Stimulated activated CD4-positive, alpha-beta T cell treated with anti-CD3 and anti-CD28 coated beads, Interleukin-15, amount 100 ng/mL, for 24 hours (primary cell): ENCODE measurements at places on chromosomes 7 and 10.

DNA sequence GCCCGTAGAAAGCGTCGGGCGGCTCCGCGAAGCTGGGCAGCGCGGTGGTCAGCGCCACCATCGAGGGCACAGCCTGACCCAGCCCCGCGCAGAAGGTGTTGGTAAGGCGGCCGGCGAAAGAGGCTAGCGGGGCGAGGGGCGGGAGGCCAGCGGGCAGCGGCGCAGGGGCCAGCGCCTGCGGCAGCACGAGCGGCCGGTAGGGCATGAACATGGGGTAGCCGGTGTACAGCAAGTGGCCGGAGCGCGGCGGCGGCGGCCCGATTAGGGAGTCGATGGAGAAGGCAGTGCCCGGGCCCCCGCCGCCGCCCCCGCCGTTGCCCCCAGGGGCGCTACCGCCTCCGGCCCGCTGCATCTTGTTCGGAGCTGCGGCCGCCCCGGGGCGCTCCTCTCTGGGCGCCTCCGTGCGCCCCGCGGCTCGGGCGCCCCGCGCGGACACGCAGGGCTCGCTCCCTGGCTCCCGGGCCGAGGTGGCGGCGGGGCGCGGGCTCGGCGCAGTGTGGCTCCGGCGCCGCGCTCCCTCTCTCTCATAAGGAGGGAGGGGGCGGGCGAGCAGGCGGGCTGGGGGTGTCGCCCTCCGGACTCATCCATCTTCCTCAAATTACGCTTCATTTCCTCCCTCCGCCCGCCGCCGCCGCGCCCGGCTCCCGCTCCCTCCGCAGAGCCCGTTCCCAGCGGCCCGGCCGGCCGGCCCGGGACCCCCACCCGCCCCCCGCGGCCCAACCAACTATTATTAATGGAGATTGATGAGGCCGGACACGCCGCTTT is at the start of gene GBX1:
Gene GBX1, minus strand, starts transcription at position 498 of the 765 bp plus-strand sequence. Its CDS starts 146 bp downstream, at position 352.
- DNase-seq: peak; percentile 31

- DNase-seq: no peak
Observed at GRCh38 chr10:131044379-131045111, 267.0 kb downstream of the TCERG1L start.

- DNase-seq: peak; percentile 60
Observed at GRCh38 chr7:78226059-78226719, 427.6 kb downstream of the PHTF2 start.

DNA sequence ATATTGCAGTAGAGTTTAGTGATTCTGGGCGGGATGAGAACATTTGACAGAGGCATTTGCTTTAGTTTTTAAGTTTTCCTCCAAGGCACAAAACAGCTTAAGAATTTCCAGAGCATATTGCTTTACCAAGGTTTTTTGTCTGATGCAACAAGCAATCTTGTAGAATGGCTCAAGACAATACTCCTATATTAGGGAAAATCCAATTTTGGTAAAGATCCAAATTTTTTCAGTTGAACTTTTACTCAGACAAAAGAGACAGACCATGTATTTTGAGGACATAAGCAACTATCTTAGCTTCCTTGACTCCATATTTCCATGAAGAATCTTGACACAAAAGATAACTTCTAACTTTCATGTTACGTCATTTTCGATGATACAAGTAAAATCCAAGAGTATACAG is 92.3 kb upstream of the NANOS1 start:
- DNase-seq: no peak

DNA sequence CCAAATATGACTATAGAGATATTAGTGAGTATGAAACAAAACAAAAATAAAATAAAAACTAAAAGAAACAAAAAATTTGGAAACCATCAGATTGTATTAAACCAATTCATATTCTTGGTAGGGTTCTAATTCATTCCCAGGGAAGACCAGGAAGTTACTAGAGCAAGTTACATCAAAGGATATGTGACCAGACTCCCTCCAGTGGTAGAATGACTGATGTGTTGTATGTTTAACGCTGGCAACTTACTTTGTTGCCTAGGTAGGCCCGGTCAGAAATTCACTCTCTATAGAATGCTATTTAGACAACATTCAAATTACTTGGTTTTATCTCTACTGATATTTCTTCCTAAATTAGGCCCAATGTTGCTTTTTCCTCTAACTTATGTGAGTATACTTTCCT is 5.2 kb downstream of the PHYHIPL start:
- DNase-seq: no peak

DNA sequence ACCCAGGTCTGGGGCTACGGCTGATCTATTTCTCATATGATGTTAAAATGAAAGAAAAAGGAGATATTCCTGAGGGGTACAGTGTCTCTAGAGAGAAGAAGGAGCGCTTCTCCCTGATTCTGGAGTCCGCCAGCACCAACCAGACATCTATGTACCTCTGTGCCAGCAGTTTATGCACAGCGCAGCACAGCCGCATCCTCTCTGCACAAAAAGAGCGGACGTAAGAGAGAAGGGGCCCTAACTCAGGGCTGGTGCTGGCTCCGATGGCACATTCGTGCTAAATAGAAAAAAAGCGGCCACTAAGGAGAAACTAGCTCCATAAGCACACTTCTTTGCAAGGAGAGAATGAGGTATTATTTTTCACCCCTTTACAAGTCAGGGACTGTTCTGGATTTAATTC is 28.3 kb upstream of the PRSS1 start:
- DNase-seq: no peak

- no peak for DNase-seq
Observed at GRCh38 chr7:2869981-2870380, 25.9 kb upstream of the GNA12 start.
